HCEC 1CT (cell line): ENCODE measurements at places on chromosomes 2 and 18.
A peak's percentile ranks its signal among the peaks of the same experiment; 100 is the strongest.

DNA sequence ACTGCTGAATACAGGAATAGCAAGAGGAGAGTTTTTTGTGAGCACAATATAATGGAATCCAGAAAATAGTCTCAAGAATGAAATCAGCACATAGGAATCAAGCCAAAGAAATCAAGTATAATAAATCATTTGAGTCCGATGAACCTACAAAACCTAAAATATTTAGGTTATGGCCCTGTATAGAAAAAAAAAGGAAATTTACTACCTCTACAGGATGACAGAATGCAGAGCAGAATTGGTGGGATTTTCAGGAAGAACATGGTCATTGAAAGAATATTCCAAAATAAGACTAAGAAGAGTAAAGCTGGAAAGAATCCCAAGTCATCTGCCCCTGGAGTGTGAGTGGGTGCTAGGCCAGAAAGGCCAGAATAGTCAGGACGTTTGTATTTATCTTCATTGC lies 1041.2 kb upstream of the CDH2 start:
- no peak for DNase-seq

DNA sequence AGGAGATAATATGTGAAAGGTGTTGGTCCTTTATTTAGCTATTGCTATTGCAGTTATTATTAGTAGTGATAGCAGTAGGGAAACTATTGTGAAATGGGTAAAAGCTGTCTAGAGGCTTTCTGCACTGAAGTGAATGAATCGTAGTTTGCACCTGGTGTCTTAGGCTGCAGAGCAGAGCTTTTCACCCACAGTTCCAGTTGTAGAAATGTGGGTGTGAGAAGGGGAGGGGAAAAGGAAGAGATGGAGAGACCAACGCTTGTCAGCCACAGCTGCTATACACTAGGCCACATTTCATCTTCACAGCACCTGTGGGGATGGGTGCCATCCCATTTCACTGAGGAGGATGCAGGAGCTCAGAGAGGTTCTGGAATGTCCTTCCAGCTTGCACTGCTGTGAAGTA lies 50.0 kb downstream of the TRPM8 start:
- DNase-seq, result no peak

DNA sequence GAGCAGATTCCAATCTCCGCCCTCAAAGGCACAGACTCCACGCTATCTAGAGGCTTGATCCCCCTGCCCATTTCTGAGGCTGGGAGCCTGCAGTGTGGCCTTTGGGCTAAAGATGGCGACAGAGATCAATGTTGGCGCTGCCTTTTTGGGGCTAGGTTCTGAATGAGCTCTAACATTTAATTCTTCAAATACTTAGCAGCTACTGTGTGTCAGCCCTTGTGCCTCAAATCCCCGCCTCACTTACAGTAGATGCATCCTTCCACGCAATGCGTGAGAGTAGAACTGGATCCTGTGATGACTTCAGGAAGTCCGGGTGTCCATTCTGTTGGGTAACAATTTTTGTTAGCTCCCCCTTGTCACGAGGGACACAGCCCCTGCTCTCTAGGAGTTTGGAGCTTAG lies 12.4 kb downstream of the IL1F10 start:
- DNase-seq, result peak; percentile 28

DNA sequence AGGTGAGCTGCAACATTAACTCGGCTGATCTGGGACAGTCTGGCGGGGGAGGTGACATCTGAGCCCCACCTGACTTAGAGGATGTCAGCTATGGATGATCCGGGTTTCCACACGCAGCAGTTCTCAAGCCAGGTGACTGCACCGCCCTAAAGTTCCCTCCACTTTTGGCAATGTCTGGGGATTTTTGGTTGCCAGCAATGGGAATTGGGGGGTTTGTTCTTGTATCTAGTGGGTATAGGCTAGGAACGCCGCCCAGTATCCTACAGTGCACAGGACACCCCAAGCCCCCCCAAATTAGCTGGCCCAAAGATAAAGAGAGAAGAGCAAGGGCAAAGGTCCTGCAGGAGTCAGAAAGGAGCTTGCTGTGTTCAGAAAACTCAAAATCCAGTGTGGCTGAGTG lies 544 bp upstream of the AGFG1 start:
- DNase-seq, result no peak

GRCh38 chr2:20229322-20230113 lies 4.6 kb upstream of the SDC1 start:
- no peak for DNase-seq

- DNase-seq, result peak; percentile 30
Measured at GRCh38 chr2:231102772-231103171, 22.1 kb downstream of the HTR2B start.

- DNase-seq, result no peak
Measured at GRCh38 chr2:225867071-225867470, 467.6 kb downstream of the NYAP2 start.

DNA sequence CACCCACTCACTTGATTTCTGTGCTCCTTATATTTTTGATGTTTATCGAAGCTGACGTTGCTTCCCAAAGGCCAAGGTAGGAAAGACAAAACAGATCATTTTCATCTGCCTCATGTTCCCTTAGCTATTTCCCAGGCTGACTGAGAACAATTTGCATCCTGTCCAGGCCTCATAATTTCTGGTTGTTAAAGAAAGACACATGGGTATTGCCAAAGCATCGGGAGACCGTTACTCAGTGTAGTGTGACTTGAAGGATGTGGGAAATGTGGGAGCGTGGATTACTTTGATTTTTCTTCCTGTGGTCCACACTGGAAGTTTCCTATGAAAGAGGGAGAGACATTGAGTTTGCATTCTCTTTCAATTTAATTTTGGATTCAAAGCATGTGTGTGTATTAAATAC lies 204.6 kb downstream of the TRIB2 start:
- DNase-seq, result no peak

GRCh38 chr2:232088771-232089170 lies 127.3 kb downstream of the DIS3L2 start:
- DNase-seq, result no peak

- DNase-seq, result peak; percentile 93
Measured at GRCh38 chr18:63788447-63789096, 13.4 kb downstream of the SERPINB7 start.

GRCh38 chr2:181657379-181657778 lies 474 bp upstream of the CERKL start:
- DNase-seq, result no peak

GRCh38 chr2:209121691-209122090 lies 302.2 kb upstream of the MAP2 start:
- DNase-seq, result no peak

- DNase-seq, result peak; percentile 51
Measured at GRCh38 chr2:178700922-178701342, 106.3 kb downstream of the TTN start.

DNA sequence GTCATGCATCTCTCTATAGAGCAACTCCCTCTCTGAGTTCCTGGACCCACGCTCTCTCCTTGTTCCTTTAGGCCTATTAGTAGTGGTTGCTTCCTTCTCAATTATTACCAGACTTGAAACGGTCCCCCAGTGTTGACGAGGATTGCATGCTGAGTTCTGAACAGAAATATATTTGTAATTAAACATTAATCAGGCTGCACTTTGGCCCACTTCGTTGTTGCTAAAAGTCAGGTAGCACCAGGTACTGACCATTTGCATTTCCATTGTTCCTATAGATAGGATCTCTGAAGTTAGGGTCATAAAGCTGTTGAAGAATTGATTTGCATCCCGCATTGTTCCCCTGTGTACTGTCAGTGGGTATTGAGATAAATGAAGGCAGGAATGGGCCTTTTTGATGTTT lies 36.9 kb upstream of the TTR start:
- no peak for DNase-seq

DNA sequence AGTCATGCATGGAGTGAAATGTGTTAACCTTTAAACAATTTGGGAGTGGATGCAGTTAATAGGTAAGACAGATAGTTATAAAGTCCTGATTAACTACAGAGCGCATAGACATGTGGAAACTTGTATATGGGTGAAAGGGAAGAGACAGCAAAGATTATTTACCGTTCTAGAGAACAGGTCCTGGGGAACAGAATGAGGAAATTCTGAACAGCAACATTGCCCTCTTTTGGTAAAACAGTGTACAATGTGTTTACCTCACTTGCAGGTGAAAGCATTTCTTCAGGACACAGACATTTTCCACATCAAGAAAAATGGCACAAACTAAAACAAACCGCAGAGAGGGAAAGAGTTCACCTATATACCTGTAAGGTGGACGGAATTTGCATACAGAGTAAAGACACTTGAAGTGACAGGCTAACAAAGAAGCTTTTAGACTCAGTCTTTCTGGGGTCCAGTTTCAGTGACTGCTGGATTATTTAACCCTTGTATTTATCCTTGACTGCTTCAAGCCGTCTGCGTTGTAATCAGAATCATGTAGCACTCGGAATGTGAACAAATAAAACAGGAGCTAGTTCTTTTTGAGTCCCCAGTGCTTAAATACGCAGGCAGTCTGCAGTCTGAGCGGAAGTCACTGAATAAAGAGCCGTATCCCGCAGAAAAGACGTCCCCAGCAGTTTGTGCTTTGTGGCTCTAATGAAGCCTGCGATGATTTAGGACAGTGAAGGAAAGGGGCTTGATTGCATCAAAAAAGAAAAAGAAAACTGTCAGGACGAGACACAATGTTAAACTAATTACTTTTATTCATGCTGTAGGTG lies 364.8 kb upstream of the GALNT5 start:
- peak; percentile 42 for DNase-seq
